ENCODE measurements at places on chromosomes 11 and 22. TPM values are rescaled to one million over a fixed set of nuclear protein-coding genes. Genes with fewer than 3 reads are reported as not detected.

TTC28 gene
- 5.6 TPM for polyA plus RNA-seq

GRCh38 chr11:74070723-74071492 lies 62.0 kb upstream of the UCP3 start:
- no peak for DNase-seq

- no peak for DNase-seq
These were observed 96.9 kb downstream of the TEAD1 start for GRCh38 chr11:12770966-12771597.

GRCh38 chr11:129384415-129384814 lies 8.8 kb downstream of the BARX2 start:
- DNase-seq: no peak

- no peak for DNase-seq
These were observed 39.6 kb downstream of the GRIK4 start for GRCh38 chr11:120551191-120551590.

DNA sequence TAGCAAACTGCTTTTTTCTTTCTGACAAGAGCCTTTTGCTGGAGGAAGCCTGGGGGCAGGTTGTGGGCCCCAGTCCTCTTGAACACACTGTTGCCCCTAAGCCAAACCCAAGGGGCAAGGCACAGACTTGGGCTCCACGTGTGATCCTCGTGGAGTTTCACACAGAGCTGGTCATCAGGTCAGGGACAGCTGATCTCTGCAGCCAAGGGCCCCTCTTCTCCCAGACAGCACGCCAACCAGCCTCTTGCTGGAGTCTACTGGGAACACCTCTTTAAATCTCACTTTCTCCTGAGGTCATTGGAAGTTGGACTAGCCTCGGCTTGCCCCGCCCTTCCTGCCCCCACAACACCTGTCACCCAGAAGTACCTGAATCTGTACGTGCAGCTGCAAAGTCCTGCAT lies 39.8 kb downstream of the C11orf58 start:
- DNase-seq: no peak
